Peyer's patch (tissue), 4 donors: ENCODE measurements at places on chromosomes 4 and X. TPM values are rescaled to one million over a fixed set of nuclear protein-coding genes. Genes with fewer than 3 reads are reported as not detected.

DNA sequence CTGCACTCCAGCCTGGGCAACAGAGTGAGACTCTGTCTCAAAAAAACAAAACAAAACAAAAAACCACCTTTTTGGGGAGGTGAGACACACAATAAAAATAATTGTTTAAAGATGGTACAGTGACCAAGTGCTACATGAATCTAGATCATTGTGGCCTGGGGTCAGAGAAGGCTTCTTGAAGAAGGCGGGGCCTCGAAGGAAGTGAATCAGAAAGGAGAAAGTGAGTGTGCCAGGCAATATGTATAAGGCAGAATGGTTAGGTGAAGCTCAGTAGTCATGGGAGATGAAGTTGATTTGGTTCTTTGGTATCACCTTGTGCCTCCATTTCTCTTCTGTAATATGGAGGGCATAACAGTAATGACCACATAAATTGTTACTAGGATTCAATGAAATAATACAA lies 58.9 kb downstream of the DOCK11 start:
- H3K27ac ChIP-seq = no peak overlapping the region
- no peak overlapping the region for H3K4me3 ChIP-seq
- DNase-seq = no peak
- no peaks in the 10 kb centered on the region for H3K36me3 ChIP-seq
- H3K27me3 ChIP-seq = no peaks in the 10 kb centered on the region

DNA sequence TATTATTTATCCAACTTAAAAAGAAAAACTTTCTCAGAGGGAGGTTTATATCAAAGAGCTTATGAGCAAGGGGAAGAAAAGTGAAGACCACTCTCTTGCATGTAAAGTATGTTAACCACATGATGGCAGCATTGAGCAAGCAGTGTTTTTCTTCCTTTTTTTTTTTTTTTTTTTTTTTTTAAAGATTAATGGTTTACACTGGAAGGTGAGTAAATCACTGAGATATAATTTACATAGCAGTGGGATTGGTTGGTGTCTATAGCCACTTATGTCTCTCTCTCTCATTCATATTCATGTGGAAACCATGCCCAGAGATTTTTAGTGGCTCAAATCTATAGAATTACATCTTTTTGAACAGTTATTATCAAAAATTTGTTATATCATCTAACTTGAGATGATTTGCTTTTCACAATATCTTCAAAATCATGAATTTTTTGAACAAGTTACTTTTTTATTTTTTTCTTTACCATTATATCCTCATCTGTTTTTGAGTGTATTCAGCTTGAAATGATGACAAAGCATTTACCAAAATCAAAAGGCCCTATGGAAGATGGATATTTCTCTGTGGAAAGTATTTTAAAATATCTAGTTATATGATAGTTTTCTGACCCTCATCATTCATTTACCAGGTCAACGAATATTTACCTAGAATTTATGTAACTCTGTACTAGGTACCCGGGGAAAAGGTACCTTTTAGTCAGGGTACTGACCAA lies 31.6 kb downstream of the MTHFD2L start:
- H3K4me1 ChIP-seq = no peaks in the 10 kb centered on the region
- DNase-seq = no peak
- no peak overlapping the region for H3K27ac ChIP-seq
- H3K36me3 ChIP-seq = no peaks in the 10 kb centered on the region
- H3K4me3 ChIP-seq = no peak overlapping the region

DNA sequence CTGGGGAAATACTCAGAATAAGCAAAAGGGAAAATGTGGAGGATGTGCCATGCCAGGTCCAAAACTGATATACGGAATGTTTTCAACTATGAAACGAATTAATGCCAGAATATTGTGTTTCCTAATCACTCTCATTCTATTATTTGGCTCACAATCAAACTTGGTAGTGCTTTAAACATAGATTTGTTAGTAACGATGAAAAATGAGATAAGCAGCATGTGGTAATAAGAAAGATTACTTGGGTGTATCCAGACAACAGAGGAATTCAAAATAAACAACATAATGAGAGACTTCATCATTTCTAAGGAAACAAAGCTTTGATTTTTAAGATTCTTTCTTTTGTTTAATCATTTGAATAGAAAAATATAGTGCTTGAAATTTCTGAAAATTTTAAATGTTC lies 237.3 kb downstream of the TACR3 start:
- no peak for DNase-seq
- no peaks in the 10 kb centered on the region for H3K4me1 ChIP-seq

GRCh38 chr4:54032558-54033135 lies 31.8 kb downstream of the CHIC2 start:
- peaks cover 7% of the 10 kb centered on the region for H3K36me3 ChIP-seq
- H3K27ac ChIP-seq = no peak overlapping the region
- no peak overlapping the region for H3K4me3 ChIP-seq
- no peaks in the 10 kb centered on the region for H3K4me1 ChIP-seq
- no peak for DNase-seq
- no peaks in the 10 kb centered on the region for H3K27me3 ChIP-seq

DNA sequence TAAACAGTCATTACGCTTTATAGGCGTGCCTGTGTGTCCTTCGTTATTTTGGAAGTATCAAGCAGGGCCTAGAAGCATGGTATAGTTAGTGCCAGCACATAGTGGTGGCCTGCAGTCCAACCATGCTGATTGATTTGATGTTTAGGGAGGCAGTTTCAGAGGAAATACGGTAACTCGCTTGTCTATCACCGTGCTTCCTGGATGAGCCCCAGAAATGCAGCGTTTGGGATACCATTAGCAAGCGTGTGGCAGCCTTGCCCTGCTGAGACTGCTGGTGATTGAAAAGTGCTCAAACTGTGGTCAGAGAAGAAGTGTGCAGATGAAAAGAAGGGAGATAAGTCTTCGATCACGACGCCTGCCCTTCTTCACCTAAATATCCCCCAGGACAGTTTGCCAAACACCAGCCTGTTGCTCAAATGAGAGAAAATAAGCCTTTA lies 158.4 kb downstream of the CHIC2 start:
- no peak overlapping the region for H3K27ac ChIP-seq
- no peak for DNase-seq
- no peak overlapping the region for H3K4me3 ChIP-seq
- H3K27me3 ChIP-seq = no peaks in the 10 kb centered on the region

DNA sequence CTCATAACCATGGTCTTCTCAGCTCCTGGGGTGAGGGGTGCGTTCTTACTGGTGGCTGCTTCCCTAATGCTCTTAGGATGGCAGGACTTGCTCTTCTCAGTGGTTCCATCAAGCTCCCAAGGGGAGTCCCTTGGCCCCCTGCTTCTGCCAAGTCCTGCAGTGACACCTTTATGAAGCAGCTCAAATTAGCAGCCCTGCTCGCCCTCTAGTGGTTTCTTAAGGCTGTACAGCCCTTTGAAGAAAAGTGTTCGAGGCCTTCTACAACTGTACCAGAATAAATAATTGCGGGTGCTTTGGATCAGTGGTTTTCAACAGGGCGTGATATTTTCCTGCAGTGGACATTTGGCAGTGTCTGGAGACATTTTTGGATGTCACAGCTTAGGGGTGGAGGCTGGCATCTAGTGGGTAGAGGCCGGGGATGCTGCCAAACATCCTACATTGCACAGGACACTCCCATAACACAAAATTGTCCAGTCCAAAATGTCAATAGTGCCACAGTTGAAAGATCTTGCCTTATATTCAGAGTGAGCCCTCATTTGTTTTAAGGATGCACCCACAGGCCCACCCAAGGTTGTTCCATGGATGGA lies 204.7 kb upstream of the S100G start:
- no peaks in the 10 kb centered on the region for H3K4me1 ChIP-seq
- no peak overlapping the region for H3K27ac ChIP-seq
- no peak overlapping the region for H3K4me3 ChIP-seq
- no peaks in the 10 kb centered on the region for H3K27me3 ChIP-seq

- no peak overlapping the region for H3K27ac ChIP-seq
- DNase-seq = peak; percentile 82
- H3K36me3 ChIP-seq = no peaks in the 10 kb centered on the region
- H3K27me3 ChIP-seq = no peaks in the 10 kb centered on the region
Measured at GRCh38 chrX:48945517-48946348, 11.7 kb downstream of the OTUD5 start.

The MND1 gene
- 3.5 TPM for total RNA-seq

The NHS gene
- 2.9 TPM for total RNA-seq
